Right atrium auricular region (tissue), 2 donors: ENCODE measurements at places on chromosomes 13 and 19. TPM values are rescaled to one million over a fixed set of nuclear protein-coding genes. Genes with fewer than 3 reads are reported as not detected.

DNA sequence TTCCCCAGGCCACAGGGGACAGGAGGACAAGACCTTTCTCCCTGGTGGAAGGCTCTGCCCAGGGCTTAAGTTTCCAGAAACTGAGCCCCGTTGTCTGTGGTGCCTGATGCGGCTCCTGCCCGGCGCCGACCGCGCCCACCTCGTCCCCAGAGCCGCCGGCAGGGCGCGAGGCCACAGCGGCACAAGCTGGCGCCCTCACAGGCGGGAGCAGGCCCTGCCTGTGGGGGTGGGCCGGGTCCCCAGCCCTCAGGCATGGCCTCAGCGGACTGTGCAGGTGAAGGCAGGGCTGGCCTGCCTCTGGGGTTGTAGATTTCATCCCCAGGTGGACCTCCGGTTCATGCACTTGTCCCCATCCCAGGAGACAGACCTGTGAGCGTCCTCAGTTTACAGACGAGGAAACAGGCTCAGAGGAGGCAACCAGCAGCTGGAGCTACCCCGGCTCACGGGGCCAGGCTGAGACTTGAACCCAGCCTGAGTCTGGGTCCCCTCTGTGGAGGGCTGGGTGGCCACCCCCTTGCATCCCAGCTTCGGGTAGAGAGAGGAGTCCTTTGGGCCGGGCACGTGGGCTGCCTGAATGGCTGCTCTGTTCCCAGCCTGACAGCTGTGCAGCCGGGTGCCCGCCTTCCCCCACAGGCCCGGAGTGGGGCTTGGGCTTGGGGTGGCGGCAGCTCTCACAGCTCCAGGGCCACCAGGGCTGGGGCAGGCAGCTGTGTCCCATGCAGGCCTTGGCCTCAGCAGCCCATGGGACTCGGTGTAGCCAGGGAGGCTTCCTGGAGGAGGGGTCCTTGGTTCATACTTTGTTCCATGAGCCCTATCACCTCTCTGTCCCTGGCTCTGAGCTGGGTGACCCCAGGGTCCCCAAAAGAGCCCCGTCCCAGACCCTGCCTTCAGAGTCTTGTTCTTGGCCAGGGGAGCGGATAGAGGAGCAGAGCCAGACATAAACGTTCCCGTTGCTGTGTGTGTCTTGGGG is 26.8 kb downstream of the PIAS4 start:
- no peak overlapping the region for H3K4me3 ChIP-seq
- H3K4me1 ChIP-seq: no peaks in the 10 kb centered on the region
- H3K27ac ChIP-seq: no peak overlapping the region
- no peak for DNase-seq
- H3K27me3 ChIP-seq: no peaks in the 10 kb centered on the region
- peaks cover 61% of the 10 kb centered on the region for H3K36me3 ChIP-seq

DNA sequence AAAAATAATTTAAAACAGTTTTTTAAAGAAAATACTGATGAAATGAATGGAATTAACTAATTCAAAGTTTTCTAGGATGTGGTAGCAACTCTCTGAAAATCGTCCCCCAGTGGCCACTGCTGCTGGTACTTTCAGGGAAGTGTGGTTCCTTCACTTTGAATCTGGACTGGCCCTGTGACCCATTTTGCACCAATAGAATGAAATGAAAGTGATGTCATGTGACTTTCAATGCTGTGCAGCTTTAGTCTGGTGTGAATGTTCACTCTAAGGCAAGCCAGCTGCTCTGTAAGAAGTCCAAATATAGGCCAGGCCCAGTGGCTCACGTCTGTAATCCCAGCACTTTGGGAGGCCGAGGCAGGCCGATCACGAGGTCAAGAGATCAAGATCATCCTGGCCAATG is 26.4 kb upstream of the HNRNPA1L2 start:
- H3K27me3 ChIP-seq: no peaks in the 10 kb centered on the region
- H3K27ac ChIP-seq: no peak overlapping the region
- no peaks in the 10 kb centered on the region for H3K36me3 ChIP-seq
- no peaks in the 10 kb centered on the region for H3K4me1 ChIP-seq

LILRA1 gene
- total RNA-seq: 0.47 TPM

GRCh38 chr13:34322743-34323074 is 504.8 kb downstream of the RFC3 start:
- no peaks in the 10 kb centered on the region for H3K36me3 ChIP-seq
- H3K4me1 ChIP-seq: no peaks in the 10 kb centered on the region
- H3K27ac ChIP-seq: no peak overlapping the region

GRCh38 chr13:39821977-39822376 is 166.5 kb downstream of the COG6 start:
- no peaks in the 10 kb centered on the region for H3K27me3 ChIP-seq
- no peak overlapping the region for H3K4me3 ChIP-seq
- no peaks in the 10 kb centered on the region for H3K36me3 ChIP-seq
- no peak for DNase-seq

DNA sequence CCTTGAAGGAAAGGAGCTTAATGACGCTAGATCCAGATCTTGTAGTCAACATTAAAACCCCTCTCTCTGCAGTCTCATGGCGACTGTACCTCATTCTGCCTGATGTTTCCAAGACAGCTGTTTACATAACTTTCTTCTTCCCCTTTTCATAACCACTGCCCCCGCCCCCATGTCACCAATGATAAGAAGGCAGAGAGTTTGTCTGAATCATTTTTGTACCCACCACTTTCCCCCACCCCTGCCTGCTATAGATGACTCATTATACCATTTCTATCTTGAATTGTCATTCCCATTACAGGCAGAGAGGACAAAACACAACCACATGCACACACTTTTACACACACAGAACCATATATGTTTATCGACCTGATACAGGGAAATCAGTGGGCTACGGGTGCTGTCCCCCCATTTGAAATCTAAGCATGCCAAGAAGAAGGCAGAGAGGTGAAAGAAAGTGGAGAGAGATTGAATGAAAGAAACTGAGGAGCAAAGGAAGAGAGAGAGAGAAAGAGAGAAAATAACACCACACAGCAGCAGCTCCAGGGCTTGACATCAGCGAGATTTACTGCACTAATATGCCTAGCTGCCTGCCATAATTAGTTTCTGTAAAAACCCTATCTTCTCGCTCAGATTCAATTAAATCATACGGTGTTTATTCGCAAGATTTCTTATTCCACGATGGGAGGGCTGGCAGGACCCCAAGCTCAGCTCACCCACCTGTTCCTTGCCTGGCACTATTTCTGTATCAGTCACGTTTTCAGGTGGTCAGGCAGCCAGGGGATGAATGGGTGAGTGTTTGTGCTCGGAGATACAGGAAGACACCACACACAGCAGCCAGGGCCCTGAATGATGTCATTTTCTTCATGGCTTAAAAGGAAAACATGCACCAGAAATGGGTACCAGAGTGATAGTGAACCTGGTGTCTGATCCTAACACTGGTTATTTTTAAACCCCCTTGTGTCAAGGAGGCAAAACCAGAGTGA is 114.3 kb upstream of the SERP2 start:
- no peak overlapping the region for H3K27ac ChIP-seq
- H3K4me3 ChIP-seq: no peak overlapping the region
- H3K36me3 ChIP-seq: no peaks in the 10 kb centered on the region
- no peaks in the 10 kb centered on the region for H3K4me1 ChIP-seq
